Activated naive CD8-positive, alpha-beta T cell treated with anti-CD3 and anti-CD28 coated beads, Interleukin-2, amount 50 U/mL, for 16 hours (primary cell): ENCODE measurements at places on chromosomes 1 and 21.

GRCh38 chr1:236575523-236575922 lies 28.8 kb downstream of the HEATR1 start:
- DNase-seq: no peak

DNA sequence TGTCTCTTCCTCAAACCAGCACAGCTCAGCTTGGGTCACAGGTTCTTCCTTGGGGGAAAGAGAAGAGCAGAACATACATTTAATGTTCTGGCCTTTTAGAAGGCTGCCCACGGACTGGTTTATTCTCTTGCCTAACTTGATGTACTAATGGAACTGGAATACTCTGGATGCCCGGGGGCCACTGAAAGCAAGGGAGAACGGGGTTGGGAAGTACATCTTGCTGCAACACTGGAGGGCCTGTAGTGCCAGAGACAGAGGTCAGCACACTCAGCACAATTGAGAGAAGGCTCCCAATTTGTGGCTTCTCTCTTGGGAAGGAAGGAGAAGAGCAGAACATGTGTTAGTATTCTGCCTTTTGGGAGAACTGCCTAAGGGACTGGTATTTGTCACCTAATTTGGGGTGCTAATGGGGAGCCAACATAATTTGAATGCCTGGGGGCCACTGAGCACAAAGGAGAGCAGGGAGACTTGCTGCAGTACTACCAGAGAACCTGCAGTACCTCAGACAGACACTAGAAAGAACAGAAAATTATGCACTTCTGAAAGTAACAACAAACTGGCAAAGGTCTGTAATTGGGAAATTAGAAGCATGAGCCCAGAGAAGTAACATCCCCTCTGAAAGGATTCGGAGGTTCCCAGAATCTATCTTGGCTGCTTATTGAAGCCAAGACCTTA lies 14.1 kb downstream of the ZNF691 start:
- no peak for DNase-seq

- DNase-seq: no peak
Observed at GRCh38 chr1:24047110-24047477, 64.8 kb downstream of the MYOM3 start.

DNA sequence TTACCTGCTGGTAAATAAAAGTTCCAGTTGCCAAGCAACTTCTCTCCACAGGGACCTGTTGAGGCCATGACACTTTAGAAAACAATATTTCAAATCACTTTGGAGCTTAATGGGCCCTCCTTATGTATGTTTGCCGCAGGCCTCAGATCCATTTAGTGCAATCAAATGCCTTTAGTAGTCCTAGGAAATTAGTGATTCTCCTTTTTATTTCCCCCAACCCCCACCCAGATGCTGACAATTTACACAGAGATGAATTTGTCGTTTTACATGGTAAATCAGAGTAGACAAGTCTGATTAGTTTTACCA lies 83.6 kb downstream of the CLIC4 start:
- DNase-seq: no peak

GRCh38 chr1:206725109-206725963 lies 40.6 kb downstream of the MAPKAPK2 start:
- DNase-seq: no peak

- DNase-seq: no peak
Observed at GRCh38 chr1:245179706-245180105, 24.9 kb downstream of the KIF26B start.

- DNase-seq: no peak
Observed at GRCh38 chr1:157968946-157969345, 24.5 kb upstream of the KIRREL1 start.

DNA sequence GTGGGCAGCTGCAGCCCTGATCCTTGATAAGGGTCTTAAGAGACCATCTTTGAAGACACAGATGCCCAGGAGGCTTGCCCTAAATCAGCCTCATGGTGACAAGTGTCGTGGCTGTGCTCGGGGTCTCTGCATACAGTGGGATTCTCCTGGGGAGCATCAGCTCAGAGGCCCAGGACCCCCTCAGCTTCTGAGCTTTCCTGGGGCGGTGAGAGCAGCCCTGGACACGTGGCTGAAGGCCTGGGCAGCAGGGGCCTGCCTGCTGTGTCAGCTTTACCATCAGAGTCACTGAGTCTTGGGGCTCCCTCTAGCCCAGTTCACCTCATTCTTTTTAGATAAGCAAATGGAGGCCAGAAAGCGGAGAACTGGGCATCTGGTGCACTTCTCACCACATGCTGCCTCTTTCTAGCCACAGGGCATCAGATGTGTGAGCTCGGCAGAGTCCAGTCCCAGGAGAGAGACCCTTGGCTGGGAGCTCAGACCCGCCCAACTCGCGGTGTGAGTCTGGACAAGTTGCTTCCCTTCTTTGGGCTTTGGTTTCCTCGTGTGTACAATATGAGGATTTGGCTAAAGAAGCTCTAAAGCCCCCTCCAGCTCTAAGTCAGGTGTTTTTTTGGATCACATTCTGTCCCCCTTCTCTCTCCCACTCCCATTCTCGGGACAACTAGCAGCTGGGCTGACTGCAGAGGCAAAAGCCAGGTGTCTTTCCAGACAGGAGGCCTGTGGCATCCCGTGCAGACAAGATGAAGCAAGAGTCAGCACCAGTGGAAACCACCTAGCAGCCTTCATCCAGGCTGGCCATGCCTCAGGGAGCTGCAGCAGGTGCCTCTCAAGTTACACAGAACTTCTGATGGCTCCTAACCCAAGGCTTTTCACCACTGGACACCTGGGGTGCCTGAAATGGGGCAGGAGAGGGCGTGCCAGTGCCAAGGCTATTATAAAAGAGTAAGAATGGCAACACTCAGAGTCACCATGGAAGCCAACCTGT lies 119.1 kb downstream of the KCNN3 start:
- DNase-seq: no peak

- DNase-seq: no peak
Observed at GRCh38 chr1:9901148-9902059, 8.7 kb downstream of the CTNNBIP1 start.

GRCh38 chr1:154324669-154325582 lies at the start of gene ATP8B2:
Gene ATP8B2, plus strand, starts transcription at chr1:154325525. Its CDS starts 2,617 bp downstream, at chr1:154328142.
- peak; percentile 70 for DNase-seq

GRCh38 chr1:153465811-153466636 lies 5.6 kb upstream of the S100A7 start:
- peak; percentile 41 for DNase-seq

DNA sequence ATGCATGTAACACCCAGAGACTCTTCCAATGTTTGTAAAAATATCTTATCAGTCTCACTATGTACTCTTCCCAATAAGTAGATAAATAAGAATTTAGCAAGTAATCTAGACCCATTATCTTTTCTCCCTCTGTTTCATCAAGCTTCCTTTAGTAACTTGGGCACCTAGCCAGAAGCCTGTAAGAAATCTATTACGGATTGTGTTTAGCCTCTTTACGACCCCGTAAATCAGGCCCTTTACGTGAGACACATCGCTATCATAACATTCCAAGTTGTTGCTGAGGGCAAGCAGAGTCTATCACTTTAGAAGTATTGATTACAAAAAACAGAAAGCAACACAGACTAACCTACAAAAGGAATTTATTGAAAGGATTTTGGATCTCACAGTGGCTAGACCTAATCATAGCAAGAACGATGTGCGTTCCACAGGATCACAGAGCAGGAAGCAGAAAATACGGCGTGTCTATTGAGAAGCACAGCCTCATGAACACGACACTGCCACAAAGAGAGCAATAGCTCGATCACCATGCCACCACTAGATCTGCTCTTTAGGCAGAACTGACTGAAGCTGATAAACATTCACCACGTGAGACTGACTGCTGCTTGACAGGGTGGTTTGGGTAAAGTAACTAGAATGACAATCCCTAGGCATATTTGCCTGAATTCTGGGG lies 922.1 kb downstream of the AMY1C start:
- DNase-seq: no peak

DNA sequence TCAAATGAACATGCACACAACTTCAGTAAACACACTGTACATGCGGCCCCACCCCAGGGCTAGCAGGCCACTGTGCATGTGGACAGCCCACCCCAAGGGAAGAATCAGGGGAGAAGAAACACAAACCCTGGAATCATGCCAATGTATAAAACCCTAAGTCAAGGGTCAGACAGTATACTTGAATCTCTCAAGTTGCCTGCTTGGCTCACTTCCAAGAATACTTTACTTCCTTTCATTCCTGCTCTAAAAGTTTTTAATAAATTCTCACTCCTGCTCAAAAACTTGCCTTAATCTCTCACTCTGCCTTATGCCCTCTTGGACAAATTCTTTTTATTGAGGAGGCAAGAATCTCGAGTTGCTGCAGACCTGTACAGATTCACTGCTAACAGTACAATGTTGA lies 231.2 kb upstream of the CACYBP start:
- no peak for DNase-seq

- no peak for DNase-seq
Observed at GRCh38 chr1:115867216-115867615, 26.3 kb upstream of the NHLH2 start.

DNA sequence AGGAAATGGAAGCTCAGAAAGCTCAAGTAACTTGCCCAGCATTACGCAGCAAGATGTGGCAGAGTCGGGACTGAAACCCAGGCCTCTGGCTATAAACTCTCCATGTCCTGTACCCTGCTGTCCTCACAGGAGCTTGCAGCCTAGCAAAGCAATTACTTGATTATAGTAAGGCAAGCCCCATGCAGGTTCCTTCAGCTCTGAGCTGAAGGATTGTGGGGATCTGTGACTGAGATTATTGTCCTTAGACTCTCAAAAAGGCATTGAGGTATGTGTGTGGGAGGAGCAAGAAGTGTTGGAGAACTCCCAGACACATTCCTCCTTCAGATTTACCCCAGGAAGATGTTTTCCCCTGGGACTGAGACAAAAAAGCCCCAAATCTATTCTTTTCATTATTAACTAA lies 124.0 kb upstream of the SPATA6 start:
- DNase-seq: no peak

DNA sequence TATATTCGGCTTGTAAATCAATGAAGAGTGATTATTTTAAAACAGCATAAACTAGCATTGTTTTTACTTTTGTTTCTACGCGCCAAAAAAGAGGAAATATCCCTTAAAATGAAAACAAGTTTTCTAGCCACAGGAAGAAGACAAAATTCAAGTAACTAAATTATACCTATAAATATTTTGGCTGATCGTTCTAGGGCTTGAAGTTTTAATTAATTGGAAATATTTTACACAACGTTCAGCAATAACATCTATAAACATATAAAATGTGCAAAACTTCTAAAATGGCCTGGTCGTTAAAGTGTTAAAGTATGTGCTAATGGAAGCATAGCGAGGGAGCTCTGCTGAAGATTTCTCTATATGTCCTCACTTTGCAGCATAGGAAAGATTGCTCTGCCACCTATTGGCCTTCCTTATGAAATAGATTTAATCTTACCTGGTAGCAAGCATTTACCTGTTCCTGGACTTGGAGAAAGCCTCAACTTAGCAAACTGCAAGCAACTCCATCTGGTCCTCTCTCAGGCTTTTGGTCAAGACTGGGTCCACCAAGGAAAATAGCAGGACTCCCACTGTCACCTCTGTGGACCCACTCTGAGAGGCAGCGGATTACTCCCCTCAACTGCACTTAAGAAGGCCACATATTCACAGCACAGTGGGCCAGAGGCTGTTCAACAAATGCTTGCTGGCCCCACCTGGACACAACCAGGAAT lies 351.3 kb upstream of the RUNX1 start:
- DNase-seq: peak; percentile 1

DNA sequence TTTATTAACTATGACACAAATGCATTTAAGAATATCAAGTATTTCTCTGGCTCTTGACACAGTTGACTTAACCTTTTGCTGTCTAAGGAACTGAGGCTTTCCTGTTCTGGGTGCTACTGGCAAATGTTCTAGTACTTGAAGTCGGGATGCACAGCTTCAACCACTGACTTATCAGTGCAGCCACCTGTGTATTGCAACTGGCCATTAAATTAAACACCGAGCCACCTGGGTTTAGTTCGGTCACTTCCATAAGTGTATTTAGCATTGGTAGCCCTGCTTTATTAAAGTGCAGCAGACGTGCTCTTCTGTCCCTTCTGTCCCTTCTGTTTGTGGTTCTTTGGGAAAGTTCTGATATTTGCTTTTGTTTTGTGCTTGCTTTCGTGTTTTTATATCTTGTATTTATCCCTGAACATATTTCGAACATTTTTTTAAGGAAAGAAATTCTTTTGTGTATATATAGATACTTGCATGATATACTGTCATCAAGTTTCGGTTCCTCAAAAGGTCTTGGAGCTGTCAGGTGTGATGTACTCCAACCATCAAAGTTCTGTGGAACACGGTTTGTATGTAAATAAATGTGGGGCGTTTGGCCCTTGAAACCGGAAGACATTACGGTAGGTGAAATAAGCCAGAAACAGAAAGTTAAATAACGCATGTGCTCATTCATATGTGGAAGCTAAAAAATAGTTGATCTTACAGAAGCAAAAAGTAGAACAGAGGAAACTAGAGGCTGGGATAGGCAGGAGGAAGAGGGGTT lies 297.9 kb upstream of the GREM2 start:
- DNase-seq: no peak

DNA sequence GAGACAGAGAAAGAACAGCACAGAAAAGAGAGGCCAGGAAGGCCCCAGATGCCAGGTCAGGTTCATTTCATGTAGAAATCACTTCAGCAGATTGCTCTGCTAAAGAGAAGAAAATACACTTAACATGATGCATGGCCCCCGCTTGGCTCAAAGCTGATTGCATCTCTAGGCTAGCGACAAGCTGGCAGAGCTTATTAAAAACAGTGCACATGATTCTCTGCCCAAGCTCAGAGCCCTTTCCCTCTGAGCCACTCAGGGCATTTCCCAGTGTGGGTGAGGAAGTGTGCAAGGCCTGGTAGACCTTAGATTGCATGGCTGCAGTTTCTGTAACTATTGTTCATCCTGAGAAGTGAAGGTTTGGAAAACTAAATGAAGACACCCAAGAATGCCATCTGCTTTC lies 3.3 kb upstream of the CAPN9 start:
- DNase-seq: no peak

DNA sequence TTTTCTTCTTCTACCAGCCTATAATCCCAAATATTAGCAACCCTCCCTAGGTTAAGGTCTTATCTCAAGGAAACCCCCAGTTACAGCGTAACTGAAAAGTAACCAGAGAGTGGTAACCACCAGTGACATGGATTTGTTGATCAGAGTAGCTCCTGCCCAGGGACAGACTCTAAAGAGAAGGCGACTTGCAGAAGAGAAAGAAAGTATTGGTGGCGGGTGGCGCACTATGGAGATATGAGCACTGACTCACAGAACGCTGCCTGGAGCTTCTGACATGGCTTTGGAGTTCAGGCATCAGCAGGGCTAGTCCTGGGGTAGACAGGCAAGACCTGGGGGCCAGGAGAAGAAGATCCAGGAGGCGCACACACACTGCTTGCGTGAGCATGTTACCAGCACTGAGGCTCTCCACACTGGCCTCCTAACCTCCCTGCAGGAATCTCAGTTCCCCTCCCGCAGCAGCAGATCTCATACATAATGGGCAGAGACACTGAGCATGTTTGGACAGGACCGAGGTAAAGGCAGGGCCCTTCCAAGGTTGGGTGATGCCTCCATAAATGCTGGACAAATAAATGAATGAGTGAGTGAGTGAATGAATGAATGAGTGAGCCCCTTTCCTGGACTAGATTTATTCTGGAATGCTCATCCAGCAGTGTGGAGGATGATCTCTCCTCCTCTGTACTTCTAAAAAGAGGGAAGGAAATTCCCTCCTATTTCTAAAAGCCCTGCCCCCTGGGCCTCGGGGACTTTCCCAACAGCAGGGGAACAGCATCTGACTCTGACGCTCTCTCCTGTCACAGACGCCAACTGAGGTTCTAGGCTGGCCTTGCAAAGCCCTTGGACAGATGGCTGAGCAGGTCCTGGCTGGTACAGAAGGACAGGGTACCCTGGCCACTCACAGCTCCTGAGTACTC lies 175.5 kb downstream of the CLIC6 start:
- DNase-seq: no peak
